ENCODE measurements at places on chromosomes 11 and 22.

GRCh38 chr22:49213731-49214352 lies 613.8 kb downstream of the BRD1 start:
- DNase-seq = no peak

GRCh38 chr22:50677493-50678217 lies 5.0 kb downstream of the SHANK3 start:
- no peak for DNase-seq

DNA sequence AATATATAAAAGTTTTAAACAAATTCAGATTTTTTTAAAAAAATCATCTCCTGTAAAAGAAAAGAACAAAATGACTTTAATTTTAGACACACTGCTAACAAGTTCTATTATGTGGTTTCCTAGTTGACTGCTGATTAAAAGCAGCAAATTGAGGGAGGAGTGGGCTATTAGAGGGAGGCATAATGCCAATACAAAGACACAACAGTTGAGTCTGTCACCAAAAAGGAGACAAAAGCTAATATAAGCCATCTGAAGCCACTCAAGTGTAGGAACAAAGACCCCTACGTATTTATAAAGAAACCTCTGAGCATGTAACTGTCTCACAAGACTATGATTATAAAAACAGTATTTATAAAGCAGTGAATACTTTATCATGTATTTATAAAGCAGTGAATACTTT lies 28.6 kb downstream of the TMEM123 start:
- DNase-seq = no peak

- no peak for DNase-seq
Measured at GRCh38 chr11:6602096-6602940, 1.1 kb downstream of the RRP8 start.
